Forelimb muscle (tissue), 1 donor: ENCODE measurements at places on chromosomes 2 and 18.

DNA sequence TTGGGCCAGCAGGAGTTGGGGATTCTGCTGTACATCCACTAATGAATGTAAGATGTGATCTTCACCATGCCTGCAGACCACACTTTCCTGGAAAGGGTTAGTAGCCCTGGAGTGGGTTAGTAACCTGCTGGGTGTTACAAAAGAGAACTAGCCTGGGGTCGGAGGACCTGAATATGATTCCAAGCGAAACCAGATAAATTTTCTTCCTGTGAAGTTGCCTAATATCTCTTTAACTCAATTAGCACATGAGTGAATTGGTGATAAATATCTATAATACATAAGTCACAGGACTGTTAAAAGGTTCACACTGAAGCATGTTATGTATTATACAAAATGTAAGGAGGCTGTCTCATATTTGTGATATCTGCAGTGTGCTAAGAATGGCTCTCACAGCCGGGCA, 291.0 kb downstream of the CNTNAP5 start:
- DNase-seq = no peak

GRCh38 chr2:121431214-121431613, 99.5 kb upstream of the RNU4ATAC start:
- DNase-seq = no peak

- DNase-seq = no peak
Observed at GRCh38 chr18:53850902-53851301, 373.6 kb downstream of the MBD2 start.

DNA sequence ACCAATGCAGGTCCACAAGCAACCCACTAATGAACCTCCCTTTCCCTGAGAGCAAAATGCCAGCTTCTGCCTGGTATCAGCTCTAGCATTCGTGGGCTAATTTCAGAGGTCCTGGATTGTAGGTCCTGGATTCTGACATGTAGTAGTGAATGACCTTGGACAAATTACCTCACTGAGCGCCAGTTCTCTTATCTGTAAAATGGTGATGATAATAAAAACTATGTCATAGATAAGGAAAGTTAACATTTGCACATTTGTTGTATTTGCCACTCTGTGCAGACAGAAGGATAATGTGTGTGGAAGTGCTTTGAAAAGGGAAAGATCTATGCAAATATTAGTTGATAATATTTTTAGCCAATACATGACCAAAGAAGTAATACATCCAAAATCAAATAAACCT, 4.1 kb upstream of the TET3 start:
- DNase-seq = no peak

- no peak for DNase-seq
Observed at GRCh38 chr2:180781276-180781675, 199.1 kb upstream of the UBE2E3 start.

DNA sequence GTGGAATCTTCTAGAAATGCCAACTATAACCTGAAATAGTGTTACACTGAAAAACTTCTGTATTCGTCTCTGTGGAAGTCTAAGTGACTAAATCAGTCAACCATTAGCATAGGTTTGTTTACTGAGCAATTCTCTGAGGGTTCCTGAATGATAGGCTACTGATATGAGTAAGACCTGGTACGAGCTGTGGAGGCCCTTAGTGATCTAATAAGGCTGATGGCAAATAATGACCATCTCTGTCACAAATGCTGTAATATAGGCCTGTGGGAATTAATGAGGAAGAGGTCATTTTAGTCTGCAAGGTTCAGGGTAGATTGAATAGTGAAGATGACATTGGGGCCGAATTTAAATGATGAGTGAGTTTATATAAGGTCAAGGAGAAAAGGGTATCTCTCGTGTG, 82.5 kb downstream of the MGAT5 start:
- no peak for DNase-seq

DNA sequence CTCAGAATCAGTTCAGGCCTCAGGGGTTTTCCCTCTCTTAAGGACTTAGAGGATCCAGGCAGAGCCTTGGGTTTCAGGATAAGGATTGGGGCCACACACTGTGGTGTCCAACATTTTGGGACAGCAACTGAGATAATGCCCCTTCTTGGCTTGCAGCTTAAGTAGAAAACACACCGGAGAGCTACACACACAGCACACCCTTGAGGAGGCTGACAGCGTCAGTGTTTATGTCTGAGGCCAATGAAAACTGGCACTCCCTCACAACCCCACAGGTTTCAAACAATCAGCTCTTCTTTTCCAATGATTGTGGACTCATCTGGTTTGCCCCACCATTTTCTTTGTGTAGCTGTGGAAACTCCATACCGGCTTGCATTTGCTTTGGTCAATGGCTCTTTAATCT, 257.7 kb downstream of the CDCA7 start:
- DNase-seq = no peak

DNA sequence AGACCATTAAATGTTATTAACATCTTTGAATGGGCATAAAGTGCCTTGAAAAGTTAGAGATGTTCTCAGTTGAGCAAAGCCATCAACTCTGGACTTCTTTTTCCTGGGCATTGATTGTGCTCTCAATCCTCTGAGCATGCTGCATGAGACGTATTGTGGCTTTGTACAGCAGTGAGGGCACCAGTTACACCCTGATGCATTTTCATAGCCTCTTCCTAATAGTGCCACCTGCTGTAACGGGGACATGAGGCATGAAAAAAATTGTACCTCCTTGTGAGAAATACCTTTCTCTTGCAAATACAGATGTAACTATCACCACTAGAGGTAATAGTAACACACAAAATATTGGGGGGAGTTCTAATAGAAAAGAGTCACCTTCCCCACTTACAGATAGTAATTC, 697.5 kb downstream of the TMEM182 start:
- DNase-seq = no peak

GRCh38 chr2:199223791-199224190, 233.9 kb downstream of the SATB2 start:
- no peak for DNase-seq

GRCh38 chr2:10665833-10666232, 23.9 kb downstream of the NOL10 start:
- DNase-seq = no peak

DNA sequence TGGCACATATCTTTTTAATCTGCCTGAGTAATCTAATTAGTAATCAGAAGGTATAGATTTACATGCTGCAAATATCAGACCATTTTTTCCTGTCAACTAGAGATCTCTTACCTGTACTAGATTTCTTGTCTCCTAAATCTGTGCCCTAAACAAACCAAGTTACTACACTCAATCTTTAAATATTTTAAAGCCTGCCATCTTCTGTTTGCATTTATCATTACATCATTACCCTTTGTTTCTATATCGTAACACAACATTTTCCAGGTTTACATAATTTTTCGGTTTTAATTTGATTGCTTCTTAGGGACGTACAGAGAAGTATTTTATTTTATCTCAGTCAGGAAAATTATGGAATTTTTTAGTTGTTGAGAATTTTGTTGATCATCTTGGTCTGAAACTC, 25.7 kb downstream of the PSMA8 start:
- DNase-seq = no peak

- no peak for DNase-seq
Observed at GRCh38 chr2:240441993-240442411, 6.5 kb downstream of the GPC1 start.

DNA sequence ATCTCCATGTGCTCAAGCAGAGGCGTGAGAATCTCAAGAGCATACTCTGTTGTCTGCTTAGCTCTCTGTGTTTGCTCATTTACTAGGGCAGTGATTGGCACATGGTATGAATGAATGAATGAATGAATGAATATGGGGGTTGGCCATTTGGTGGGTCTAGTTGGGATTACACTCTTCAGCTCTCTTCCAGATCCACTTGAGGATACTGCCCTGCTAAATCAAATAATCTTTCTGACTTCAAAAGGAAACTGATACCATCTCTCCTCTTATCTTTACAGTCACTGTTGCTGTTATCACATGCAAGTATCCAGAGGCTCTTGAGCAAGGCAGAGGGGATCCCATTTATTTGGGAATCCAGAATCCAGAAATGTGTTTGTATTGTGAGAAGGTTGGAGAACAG, 1.9 kb downstream of the IL36G start:
- DNase-seq = no peak

- no peak for DNase-seq
Observed at GRCh38 chr2:17336458-17336857, 181.8 kb downstream of the RAD51AP2 start.

DNA sequence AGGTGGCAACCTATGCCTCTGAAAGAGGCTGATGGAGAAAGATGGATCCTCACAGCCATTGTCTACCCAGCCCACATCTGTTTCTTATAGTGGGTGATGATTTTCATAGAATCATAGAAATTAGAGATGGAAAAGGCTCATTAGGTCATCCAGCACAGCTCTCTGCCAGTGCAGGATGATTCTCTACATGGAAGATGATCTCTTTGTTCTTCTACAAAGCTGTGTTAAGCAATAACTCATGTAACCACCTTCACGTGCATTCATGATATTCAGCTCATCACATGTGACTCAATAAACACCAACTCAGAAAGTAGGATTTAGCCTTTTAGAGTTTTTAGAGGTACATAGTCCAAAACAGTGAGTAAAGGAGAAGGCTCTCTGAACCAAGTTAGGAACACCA, 539.4 kb upstream of the ID2 start:
- DNase-seq = no peak

DNA sequence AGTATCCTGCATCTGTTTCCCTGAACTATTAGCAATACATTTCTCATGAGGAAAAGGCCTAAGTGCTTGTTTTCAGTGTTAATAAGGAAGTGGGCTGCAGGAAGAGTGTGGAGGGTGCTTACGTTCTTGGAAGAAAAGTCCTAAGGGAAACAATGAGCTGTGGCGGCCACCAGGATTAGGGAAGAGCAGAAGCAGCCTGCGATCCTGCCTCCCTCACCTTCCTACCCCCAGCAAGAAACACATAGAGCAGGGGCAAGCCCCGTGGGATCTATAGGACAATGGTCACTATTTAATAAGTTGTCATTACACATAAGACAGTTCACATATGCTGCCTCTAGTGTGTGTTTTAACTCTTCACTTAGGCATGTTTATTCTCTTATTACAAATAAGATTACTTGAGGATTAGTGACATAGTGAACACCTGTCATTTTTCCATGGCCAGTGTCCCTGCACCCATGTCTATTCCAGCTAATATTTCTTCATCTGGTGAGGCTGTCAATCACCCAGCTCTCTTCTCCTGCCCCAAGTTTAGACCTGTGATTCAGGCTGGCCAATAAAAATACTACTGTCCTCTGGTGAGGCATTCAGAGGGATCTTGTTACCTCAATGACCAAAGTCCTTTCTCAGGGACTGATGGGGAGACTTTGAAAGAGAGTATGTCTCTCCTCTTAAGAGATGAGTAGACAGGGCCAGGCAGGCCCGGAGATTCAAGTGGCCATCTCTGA, 510.9 kb upstream of the CELF4 start:
- DNase-seq = no peak

GRCh38 chr2:137836671-137837070, 127.6 kb upstream of the HNMT start:
- DNase-seq = no peak

DNA sequence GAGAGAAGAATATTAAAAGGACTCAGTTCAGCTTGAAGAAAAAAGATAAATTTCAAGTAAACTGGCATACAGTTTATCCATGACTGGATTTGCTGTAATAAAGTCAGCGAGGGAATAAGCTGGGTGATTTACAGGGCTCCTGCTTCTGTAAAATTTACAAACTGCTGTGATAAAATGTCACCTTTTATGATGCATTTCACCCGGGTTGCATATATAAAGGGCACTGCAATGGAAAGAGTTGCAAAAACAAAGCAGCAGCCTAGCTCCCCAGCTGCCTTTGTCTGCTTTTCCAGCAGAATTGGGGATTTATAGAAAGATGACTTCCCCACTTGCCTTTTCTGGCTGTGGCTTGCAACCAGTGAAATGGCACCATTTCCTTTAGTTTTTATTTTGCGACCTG, 132.5 kb upstream of the LHCGR start:
- no peak for DNase-seq
